ENCODE measurements at places on chromosomes 4 and X.

GRCh38 chrX:30714138-30714537 lies 60.9 kb downstream of the GK start:
- no peak for DNase-seq

DNA sequence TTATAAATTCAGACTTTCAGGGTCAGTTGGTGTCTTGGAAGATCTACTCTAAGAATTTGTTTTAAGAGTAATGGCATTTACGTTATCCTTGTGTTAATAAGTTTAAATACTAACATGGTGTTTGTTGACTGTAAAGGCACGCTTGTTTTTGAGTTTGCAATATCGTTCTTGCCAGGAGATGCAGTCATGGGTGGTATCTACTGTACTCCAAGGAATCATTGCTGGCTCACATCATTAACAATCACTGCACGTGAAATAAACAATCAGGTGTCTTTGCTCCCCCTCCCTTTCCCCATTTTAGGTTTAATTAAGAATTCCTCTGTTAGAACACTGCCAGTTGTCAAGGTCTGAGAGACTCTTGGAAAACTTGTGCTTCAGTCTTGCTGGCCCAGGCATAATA lies 1.6 kb downstream of the HHIP start:
- no peak for DNase-seq

DNA sequence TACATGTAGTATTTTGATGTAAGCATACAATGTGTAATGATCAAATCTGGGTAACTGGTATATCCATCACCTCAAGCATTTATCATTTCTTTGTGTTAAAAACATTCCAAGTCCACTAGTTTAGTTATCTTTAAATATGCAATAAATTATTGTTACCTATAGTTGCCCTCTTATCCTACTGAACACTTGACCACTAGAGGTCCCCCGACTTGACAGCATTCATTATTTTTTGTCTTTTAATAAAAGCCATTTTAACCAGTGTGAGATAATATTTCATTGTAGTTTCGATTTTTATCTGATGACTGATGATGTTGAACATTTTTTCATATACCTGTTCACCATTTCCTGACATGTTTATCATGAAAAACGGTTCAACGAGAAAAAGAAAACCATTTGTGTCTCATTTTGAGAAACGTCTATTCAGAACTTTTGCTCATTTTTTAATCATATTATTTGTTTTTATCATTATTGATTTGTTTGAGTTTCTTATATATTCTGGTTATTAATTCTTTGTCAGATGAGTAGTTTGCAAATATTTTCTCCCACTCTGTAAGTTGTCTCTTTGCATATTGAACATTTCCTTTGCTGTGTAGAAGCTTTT lies 199.0 kb upstream of the CXXC4 start:
- no peak for DNase-seq

GRCh38 chr4:152374606-152375285 lies 161.1 kb downstream of the FBXW7 start:
- DNase-seq, result no peak

DNA sequence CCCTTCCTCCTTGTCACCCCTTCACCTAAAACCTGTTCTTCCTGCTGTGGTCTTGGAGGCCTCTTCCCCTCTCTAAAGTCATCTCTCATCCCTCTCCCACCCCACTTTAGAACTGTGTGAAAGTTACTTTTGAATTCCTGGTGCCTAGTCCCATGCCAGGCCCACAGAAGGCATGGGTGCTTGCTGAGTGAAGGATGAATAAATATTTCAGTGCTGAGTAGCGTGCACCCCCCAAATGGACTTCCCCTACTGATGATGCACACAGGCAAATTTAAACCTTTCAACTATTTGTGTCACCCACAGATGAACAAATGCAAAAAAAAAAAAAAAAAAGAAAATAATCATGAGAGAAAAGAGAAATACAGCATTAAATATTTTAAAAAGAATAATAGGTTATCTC lies 19.8 kb downstream of the PSMD10 start:
- no peak for DNase-seq
